ENCODE measurements at places on chromosomes 13 and 19.

- DNase-seq = peak; percentile 64
These were observed 233.9 kb downstream of the RGCC start for GRCh38 chr13:41691274-41691673.

GRCh38 chr13:44703371-44703770 lies 127.2 kb upstream of the TSC22D1 start:
- peak; percentile 85 for DNase-seq

- no peak for DNase-seq
These were observed 16.6 kb downstream of the ZNF536 start for GRCh38 chr19:30388819-30389218.

GRCh38 chr13:43363156-43363953 lies 340.0 kb downstream of the DNAJC15 start:
- peak; percentile 67 for DNase-seq

DNA sequence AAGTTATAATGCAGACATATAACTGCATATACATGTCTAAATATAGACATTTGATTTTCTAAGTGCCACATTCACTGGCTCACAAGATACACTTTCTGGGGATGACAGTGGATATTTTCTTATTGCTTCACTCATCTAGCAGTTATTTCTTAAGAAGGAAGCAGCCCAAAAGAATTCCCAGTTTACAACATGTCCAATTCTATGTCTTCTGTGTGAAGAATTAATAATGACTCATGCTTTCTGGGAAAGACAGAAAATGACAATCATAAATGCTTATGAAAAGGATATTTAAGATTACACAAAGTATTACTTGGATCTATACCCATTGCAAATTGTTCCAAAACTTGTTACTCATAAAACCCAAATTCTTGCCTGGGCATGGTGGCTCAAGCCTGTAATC lies 543.4 kb downstream of the SUCLA2 start:
- DNase-seq = peak; percentile 85

GRCh38 chr19:4059453-4059871 lies 7.2 kb downstream of the ZBTB7A start:
- no peak for DNase-seq

DNA sequence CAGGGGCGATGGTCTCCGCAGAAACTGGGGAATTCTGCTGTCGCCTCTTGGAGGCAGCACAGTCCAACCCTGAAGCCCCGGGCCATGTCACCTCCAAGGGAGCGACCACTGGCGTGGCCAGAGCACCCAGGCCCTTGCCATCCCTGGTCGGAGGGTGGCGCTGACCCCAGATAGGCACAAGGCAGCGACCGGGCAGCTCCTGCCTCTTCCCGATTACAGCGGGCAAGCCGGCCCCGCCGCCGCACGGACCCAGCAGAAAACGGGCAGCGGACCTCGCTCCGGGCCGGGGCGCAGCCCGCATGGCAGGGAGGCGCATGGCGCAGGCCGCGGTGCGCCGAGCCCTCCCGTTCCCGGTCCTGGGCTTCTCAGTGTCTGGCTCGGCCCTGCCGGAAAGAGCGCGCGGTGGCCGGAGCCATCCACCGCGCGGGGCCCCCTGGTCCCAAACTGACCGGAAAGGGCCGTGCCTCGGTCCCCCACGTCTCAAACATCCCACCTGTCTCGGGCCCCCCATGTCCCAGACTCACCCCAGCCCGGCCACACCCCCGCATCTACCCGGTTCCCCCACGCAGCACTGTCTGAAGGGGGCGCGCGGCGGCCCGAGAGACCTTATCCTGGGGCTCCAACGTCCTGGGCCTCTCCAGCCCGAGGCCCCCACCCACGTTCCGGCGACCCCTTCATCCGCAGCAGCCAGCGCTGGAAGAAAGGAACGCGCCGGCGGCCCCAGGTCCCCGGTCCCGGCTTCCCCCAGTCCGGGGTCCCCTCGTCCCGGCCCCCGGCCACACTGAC lies 727 bp downstream of the CERS1 start:
- peak; percentile 34 for DNase-seq

GRCh38 chr13:74479124-74479523 lies 344.9 kb upstream of the KLF12 start:
- DNase-seq = no peak

- peak; percentile 91 for DNase-seq
These were observed 28.2 kb downstream of the KCNC3 start for GRCh38 chr19:50300814-50301606.

GRCh38 chr13:50386541-50387050 lies 371.4 kb downstream of the KCNRG start:
- peak; percentile 46 for DNase-seq

- peak; percentile 41 for DNase-seq
These were observed 10.4 kb upstream of the GPR32 start for GRCh38 chr19:50759886-50760285.

DNA sequence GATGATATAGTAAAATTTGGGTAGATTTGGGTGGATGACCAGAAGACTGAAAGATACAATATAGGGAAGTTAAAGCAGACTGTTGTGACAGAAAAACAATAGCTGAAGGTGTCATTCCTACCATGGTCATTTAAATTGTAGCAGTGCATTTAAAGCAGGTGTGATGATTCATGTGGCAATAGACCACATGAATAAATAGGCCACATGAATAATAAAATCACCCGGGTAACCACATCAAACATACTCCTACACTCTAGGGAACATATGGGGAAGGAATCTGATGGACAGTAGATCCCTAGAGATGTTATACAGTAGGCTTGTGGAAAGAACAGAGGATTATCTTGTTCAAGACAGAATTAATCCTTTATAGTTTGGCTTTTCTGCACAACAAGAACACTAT lies 392.6 kb downstream of the SLITRK5 start:
- DNase-seq = no peak

DNA sequence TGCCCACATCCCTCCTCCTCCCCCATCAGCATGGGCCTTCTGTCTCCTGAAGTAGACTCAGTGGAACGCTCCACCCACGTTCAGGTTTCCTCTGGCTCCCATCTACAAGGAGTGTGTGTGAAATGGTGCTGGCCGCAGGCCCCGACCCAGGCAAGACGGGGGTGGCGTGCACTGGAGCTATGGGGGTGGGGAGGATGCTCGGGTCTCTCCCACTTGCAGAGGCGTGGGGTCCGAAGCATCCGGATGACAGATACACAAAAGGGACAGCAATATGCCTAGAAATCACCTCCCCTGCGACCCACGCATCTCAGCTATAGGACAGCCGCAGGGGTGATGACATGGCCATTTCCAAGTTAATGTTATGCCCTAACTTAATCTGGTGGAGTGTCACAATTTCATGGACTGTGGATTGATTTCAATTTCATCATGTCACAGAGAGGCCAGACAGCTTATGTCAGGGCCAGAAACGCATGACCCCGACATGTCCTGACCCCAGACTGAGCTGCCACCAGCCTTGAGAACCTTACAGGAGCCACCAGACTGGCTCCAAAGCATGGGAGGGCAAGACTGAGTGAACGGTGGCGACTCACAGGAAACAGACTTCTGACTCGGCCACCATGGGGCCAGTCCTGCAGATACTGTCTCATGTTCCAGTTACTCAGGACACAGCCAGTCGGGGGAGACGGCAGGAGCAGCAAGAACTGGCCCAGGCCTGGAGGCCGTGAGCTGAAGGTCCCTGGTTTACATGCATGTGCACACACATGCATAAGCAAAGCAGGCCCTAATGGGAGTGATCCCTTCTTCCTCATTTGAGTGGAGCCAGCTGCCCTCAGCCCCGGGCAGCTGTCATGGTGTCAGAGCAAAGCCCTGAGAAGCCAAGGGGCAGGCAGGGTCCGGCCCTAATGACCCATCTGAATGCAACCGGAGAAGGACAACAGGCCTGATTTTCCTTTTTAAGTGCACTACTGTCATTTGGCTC lies 82.2 kb downstream of the SLC7A1 start:
- peak; percentile 59 for DNase-seq

DNA sequence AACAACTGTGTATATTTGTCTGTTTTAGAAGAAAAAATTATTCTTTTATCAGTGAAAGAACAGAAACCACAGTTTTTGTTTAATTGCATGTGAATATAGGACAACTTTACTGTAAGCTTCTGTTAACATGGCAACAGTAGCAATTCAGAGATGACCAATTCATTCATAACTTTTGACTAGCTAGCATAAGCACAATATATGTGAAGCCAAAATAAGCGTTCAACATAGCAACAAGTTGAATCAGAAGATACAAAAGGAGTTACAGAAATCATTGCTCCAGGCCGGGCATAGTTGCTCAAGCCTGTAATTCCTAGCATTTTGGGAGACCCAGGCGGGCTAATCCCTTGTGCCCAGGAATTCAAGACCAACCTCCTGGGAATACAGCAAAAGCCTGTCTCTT lies 197.1 kb upstream of the GPC6 start:
- DNase-seq = peak; percentile 4

- peak; percentile 83 for DNase-seq
These were observed 3.4 kb downstream of the DNMT1 start for GRCh38 chr19:10191347-10191746.

DNA sequence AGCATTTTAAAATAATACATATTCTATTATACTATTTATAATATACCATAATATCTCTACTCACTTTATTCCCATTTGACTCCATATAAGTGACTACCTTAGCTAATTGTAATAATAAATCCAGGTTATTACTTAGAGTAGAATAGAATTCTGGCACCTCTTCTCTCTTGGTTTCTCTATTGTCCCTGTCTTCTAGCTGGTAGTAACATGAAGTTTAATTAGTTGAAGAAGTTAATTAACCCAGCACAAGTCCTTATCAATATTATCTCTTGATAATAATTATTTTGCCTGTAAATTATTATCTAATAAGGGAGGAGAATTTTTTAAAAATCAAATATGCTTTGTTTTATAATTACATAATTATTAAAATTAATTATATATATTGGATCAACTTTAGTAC lies 1571.2 kb upstream of the PRR20A start:
- DNase-seq = no peak

GRCh38 chr13:51412431-51412830 lies 40.4 kb downstream of the INTS6 start:
- no peak for DNase-seq

DNA sequence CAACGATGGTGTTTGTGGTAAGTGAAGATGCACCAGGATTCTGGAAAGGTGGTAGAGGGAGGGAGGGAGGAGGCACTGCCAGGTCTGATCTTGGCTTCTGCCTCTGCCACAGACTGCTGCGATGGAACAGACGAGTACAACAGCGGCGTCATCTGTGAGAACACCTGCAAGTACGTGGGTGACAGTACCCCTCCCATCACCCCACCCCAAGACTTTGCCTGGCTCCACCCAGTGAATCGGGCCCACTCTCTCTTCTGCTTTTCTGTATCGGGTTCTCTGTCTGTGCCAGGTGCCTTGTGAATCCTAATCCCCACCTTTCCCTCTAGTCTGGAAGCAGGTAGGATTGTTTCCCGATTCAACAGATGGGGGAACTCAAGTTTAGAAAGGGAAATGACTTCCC lies 2.5 kb downstream of the PRKCSH start:
- no peak for DNase-seq

GRCh38 chr19:54152267-54152666 lies 7.3 kb downstream of the LENG1 start:
- DNase-seq = no peak

DNA sequence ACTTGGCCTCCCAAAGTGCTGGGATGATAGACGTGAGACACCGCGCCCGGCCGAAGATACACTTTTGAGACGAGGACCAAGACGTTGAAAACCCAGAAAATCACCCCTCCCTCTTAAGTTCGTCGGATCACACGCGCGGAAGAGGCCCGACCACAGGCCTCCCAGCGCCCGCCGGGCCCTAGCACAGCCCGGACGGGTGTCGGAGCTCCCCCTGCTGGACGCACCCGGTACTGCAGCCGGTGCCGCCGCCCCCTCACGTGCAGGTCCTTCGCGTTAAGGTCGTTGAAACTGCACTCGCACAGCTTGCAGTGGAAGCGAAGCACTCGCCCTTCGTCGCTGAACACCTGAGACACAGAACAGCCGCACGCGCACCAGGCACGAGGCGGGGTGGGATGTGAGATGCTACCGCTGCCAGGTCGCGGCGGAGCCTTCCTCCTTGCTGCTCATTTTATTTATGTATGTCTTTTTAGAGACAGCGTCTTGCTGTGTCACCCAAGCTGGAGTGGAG lies 35.7 kb upstream of the MATK start:
- peak; percentile 20 for DNase-seq

DNA sequence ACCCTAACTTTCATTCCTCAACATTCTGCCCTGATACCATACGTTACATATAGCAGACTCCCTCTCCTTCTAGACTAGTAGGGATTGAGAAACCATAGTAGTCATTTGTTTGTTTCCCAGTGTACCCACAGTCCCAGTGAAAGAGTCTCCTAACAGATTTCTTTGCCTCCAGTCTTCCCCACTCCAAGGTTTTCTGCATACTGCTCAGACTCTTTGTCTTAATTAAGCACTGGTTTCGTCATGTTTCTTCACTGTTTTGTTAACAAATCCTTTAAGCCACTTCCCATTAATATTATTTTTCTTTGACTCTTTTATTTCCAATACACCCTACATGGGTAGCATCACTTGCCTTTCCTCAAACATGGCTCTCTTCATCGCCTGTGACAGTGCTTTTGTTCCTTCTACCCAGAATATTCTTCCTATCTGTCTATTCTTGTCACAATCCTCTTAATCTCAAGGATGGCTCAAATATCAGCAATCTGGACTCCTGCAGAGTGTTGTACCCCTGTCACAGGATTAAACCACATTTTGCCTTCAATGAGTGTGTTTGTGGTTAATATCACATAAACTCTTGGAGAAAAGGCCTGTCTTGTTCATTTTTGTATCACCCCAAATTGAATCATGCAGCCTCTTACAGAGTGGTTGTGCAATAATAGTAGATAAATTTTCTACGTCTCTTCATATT lies 92.7 kb upstream of the KLF12 start:
- peak; percentile 71 for DNase-seq
